ENCODE measurements at places on chromosomes 1 and 21. TPM values are rescaled to one million over a fixed set of nuclear protein-coding genes. Genes with fewer than 3 reads are reported as not detected.

The AKR1A1 gene
- 43.3 TPM for total RNA-seq

The RGS7 gene
- total RNA-seq, result not detected

The EDN2 gene
- total RNA-seq, result 0.27 TPM

The PLEKHG5 gene
- 16.8 TPM for total RNA-seq

The HMGCS2 gene
- 210 TPM for total RNA-seq

The RGS8 gene
- total RNA-seq, result not detected

The SLC22A15 gene
- 10.7 TPM for total RNA-seq

GRCh38 chr1:72262735-72263134 lies 19.6 kb downstream of the NEGR1 start:
- DNase-seq, result no peak

- DNase-seq, result no peak
Observed at GRCh38 chr1:149844101-149844500, 55.3 kb upstream of the BOLA1 start.

- peak; percentile 85 for DNase-seq
Observed at GRCh38 chr1:151371370-151372057, 991 bp downstream of the SELENBP1 start.

- DNase-seq, result no peak
Observed at GRCh38 chr1:60132108-60132507, 58.5 kb upstream of the C1orf87 start.

DNA sequence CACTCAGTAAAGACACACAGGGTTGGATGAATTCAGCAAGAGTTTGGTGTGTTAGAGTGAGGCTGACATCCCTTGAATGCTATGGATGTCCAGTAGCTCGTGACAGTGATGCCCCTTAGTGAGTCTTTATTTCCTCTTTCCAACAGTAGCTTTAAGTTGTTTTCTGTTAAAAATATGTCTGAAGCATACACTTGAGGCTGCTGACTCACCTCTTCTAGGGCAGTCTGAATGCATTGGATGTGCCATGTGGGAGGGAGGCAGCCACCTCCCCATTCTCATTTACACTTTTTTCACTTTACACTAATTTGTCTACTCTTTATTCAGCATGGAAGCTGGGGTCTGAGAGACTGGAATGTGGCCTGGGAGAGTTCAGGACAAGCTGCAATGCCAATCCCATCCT lies 17.6 kb downstream of the NOS1AP start:
- no peak for DNase-seq

- DNase-seq, result no peak
Observed at GRCh38 chr1:207952617-207953542, 42.0 kb upstream of the CD34 start.

DNA sequence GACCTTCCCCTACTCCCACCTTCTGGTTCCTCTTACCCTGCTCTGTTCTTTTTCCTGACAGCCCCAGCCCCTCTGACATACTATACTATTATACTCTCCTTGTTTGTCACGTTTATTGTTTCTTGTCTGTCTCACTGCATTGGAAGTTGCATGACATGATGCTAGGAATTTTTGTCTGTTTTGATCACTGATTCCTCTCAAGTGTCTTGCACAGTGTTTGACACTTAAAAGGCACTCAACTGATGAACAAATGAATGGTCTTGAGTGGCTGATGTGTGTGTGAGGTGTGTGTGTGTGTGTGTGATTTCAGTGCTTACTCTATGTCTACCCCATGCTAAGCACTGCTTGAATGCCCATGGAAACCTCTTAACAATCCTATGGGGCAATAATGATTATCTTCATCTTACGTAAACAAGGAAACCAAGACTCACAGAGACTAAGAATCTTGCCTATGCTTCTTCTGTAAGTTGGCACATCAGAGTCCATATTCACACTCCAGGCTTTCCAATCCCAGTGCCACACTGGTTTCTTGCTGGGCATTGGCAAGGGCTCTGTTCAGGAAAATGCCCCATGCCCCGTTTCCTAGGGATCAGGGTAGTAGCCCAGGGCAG lies 59.7 kb downstream of the ATP1A1 start:
- DNase-seq, result no peak

- no peak for DNase-seq
Observed at GRCh38 chr1:155527677-155528076, 34.9 kb downstream of the ASH1L start.

DNA sequence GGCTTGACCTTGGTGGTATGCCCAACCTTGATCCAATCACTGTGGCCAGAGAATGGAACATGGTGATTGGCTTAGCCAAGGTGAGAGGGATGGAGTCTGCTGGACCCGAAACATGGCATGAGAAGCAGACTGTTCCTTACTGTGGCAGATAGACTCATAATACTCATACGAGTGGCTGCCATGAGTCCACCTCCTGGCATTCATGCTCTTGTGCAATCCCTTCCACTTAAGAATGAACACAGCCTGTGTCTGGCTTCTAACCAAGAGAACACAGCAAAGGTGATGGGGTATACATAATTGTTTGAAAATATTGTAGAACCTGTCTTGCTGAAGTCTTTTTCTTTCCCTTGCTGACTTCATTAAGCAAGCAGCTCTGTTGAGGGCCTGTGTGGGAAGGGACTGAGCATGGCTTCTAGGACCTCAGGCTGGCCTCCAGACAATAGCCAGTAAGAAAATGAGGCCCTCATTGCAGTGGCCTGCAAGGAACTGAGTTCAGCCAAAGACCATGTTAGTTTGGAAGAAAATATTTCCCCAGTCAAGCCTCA lies 85.9 kb downstream of the ZNF281 start:
- no peak for DNase-seq

DNA sequence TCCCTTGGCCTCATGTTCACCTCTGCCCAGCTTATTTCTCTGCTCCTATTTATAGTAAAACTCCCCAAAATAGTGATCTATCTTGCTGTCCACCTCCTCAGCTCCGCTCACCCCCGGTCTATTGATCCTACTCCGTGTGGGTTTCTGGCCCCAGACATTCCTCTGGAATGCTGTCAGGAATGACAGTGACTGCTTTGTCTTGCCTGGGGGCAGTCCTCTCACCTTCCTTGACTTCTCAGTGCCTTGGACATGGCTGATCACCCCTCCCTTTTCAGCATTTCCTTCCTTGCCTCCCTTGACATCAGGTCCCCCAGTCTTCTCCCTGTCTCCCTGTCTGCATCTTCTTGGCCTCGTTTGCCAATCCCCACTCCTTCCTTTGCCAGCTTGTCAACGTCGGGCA lies 108.1 kb upstream of the BACE2 start:
- no peak for DNase-seq

GRCh38 chr1:113663165-113663951 lies 95.9 kb downstream of the PHTF1 start:
- no peak for DNase-seq

DNA sequence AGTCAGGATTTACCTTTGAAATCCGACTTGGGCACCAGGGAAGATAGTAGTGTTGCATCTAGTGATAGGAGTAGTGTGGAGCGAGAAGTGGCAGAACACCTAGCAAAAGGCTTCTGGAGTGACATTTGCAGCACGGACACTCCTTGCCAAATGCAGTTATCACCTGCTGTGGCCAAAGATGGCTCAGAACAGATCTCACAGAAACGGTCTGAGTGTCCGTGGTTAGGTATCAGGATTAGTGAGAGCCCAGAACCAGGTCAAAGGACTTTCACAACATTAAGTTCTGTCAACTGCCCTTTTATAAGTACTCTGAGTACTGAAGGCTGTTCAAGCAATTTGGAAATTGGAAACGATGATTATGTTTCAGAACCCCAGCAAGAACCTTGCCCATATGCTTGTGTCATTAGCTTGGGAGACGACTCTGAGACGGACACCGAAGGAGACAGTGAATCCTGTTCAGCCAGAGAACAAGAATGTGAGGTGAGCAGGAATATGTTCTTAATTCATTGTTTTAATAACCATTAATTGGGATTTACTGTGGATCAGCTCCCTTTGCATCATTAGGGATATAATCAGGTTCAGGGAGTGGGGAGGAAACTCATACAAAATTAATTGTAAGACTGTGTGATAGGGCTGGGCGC lies 28.3 kb downstream of the BACH1 start:
- no peak for DNase-seq
